Esophagus squamous epithelium (tissue), 5 donors: ENCODE measurements at places on chromosomes 4 and X. TPM values are rescaled to one million over a fixed set of nuclear protein-coding genes. Genes with fewer than 3 reads are reported as not detected.

GRCh38 chr4:139611391-139611790 is 54.2 kb upstream of the MGST2 start:
- H3K4me3 ChIP-seq: no peak overlapping the region
- no peak overlapping the region for H3K27ac ChIP-seq
- H3K36me3 ChIP-seq: no peaks in the 10 kb centered on the region
- no peaks in the 10 kb centered on the region for H3K27me3 ChIP-seq

AGTR2 gene
- not detected for total RNA-seq

IGFBP7 gene
- total RNA-seq: 26.4 TPM

MSANTD1 gene
- total RNA-seq: 0.18 TPM

DNA sequence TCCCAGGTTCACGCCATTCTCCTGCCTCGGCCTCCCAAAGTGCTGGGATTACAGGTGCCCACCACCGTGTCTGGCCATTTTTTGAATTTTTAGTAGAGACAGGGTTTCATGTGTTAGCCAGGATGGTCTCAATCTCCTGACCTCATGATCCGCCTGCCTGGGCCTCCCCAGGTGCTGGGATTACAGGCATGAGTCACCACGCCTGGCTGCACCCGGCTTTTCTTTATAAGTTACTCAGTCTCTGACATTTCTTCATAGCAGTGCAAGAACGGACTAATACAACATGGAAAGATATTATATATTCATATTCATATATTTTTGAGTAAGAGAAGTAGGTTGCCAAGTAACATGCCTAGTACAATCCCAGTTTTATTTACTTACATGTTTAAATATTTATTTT is 22.9 kb downstream of the SHROOM3 start:
- H3K4me1 ChIP-seq: no peaks in the 10 kb centered on the region
- no peak overlapping the region for H3K27ac ChIP-seq
- no peak overlapping the region for H3K4me3 ChIP-seq
- no peak for DNase-seq
- H3K36me3 ChIP-seq: no peaks in the 10 kb centered on the region

- H3K27ac ChIP-seq: no peak overlapping the region
- H3K27me3 ChIP-seq: no peaks in the 10 kb centered on the region
- H3K4me1 ChIP-seq: no peaks in the 10 kb centered on the region
Observed at GRCh38 chrX:27350476-27350875, 112.7 kb downstream of the PPP4R3C start.

PDCL2 gene
- not detected for total RNA-seq

GRCh38 chr4:105023668-105024055 is 123.0 kb upstream of the TET2 start:
- peaks cover 11% of the 10 kb centered on the region for H3K4me1 ChIP-seq
- no peaks in the 10 kb centered on the region for H3K36me3 ChIP-seq
- no peaks in the 10 kb centered on the region for H3K27me3 ChIP-seq
- no peak for DNase-seq
- no peak overlapping the region for H3K27ac ChIP-seq

ATOH1 gene
- not detected for total RNA-seq

DNA sequence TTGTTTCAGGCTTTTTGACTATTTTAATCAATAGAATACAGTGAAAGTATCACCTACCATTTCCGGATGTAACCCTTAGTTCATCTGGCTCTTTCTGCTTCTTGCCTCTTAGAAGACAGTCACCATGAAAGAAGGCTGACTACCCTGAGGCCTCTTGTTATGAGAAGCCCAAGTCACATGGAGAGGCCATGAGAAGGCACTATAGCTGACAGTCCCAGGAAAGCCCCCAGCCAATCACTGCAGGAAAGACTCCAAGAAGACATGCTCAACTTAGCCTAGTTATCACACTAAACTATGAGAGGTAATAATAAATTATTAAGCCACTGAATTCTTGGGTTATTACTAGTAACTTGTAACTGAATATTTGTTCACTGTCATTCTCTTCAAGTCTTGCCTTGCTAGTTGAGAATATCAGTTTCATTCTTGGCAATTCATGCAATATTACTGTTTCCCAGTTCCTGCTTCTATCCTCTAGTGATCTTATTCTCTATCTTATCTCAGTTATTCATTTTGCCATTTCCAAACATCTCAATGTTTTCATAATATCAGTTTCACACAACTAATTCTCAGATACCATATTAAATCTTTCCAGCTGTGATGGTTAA is 57.1 kb upstream of the GUCY1A1 start:
- H3K27me3 ChIP-seq: no peaks in the 10 kb centered on the region
- H3K4me1 ChIP-seq: peaks cover 16% of the 10 kb centered on the region
- no peak overlapping the region for H3K4me3 ChIP-seq
- H3K36me3 ChIP-seq: no peaks in the 10 kb centered on the region
- no peak for DNase-seq
- H3K27ac ChIP-seq: no peak overlapping the region

- no peak overlapping the region for H3K27ac ChIP-seq
- H3K36me3 ChIP-seq: no peaks in the 10 kb centered on the region
- H3K4me3 ChIP-seq: no peak overlapping the region
- no peaks in the 10 kb centered on the region for H3K4me1 ChIP-seq
Observed at GRCh38 chrX:118945921-118946320, 28.5 kb upstream of the LONRF3 start.

DNA sequence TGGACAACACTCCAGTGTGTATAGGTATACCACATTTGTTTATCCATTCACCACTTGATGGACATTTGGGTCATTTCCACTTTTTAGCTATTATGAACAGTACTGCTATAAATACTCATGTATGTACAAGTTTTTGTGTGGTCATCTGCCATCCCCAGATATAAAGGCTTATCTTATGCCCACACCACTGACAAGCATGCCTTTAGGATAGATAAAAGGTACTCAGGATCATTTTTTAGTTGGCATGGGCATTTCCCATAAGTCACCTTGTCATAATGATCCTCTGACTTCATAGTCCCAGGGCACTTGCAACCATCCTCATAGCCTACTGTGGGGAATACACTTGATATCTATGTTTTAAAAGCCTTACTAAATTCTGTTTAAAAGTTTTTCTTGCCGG is 6.3 kb downstream of the AWAT1 start:
- H3K27me3 ChIP-seq: no peaks in the 10 kb centered on the region
- H3K27ac ChIP-seq: no peak overlapping the region
- no peak for DNase-seq
- no peaks in the 10 kb centered on the region for H3K36me3 ChIP-seq
- no peaks in the 10 kb centered on the region for H3K4me1 ChIP-seq

TASL gene
- total RNA-seq: 0.31 TPM

DNA sequence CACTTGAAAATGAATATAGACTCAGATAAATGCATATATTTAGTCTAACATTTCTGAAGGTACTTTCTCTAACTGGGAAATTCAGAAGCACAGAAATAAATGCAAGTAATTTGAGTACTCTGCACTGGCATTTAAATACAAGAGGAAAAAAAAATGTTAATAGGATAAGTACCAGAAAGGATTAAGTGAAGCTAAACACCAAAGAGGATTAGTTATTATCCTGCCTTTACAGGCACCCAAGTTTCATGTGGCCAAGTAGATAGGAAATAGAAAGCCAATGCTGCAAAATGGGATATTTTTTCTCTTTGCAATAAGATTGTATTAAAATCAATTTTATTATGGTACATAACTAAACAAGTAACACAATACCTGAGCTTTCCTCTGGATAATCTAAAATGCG is 762.5 kb downstream of the PCDH7 start:
- H3K27ac ChIP-seq: no peak overlapping the region
- no peaks in the 10 kb centered on the region for H3K36me3 ChIP-seq
- no peaks in the 10 kb centered on the region for H3K4me1 ChIP-seq
- H3K27me3 ChIP-seq: no peaks in the 10 kb centered on the region

PAGE4 gene
- total RNA-seq: not detected

CPZ gene
- 0.83 TPM for total RNA-seq

TGIF2LX gene
- total RNA-seq: not detected

DNA sequence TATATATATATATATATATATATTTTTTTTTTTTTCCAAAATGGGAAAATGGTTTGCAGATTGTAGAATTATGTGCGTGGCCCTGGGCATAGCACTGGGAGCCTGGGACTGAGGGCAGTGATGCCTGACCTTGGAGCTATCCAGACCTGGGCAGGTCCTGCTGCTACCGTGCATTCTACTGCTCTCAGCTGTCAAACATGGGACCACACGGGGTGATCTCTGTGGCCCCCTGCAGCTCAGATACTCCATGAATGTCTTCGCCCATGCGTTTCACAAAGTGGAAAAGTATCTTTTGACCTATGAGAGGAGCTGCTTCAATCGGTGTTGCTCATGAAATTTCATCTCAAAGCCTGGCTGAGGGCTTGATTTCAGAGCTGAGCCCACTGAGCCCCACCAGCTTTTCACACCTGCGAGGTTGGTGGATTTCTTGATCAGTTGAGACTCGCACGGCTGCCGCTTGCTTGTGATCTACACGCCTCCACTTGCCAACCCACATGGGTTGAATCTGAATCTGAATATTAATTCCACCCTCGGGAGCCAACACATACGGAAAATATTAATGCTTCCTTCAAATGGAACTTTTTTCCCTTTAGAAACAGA is 35.7 kb downstream of the ING2 start:
- H3K27me3 ChIP-seq: no peaks in the 10 kb centered on the region
- peak overlapping the region; percentile 67 for H3K27ac ChIP-seq
- no peak for DNase-seq
- H3K36me3 ChIP-seq: no peaks in the 10 kb centered on the region
